ENCODE measurements at places on chromosomes 7 and 10.

DNA sequence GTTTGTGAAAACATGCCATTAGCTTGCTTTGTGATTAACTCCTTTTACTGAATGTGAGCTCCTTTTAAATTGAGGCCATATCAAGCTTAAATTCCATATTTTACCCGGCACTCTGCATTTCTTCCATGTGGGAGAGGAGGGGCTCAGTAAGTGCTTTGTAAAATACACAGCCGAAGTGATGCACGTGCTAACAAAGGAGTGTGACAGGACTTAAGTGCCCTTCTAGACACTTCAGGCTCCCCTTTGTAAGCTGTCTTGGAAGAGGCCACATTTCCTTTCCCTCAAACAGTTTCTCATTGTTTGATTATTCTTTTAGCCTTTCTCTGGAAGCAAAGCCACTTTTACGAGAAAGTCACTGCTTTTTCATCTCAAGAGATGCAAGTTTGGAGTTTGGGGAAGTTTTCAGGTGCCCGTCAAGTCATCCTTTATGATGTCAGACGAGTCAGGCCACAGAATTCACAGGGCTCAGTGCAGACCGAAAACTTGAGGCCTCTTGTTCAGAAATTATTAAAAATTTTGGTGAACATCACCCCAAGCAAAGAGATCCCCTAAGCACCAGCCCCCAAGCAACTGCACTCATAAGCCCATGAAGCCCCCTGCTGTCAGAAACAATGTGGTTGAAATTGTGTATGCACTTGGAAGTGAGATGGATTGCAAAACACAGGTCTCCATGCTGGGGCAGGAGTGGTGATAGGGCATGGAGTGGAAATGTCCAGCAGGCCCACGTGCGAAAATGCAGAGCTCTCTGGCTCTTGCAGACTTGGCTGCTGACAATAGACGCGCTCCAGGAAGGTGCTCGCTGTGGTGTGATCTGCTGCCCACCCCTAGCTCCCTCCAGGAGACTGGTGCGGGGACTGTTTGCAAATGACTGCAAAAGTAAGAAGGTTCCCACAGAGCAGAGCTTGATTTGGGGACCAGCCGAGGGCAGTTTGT, 11.5 kb downstream of the IKZF1 start:
- DNase-seq: no peak

- DNase-seq: peak; percentile 22
Measured at GRCh38 chr7:123624527-123625183, 23.0 kb downstream of the ASB15 start.

- DNase-seq: no peak
Measured at GRCh38 chr7:1893036-1893435, 223.0 kb downstream of the ELFN1 start.

DNA sequence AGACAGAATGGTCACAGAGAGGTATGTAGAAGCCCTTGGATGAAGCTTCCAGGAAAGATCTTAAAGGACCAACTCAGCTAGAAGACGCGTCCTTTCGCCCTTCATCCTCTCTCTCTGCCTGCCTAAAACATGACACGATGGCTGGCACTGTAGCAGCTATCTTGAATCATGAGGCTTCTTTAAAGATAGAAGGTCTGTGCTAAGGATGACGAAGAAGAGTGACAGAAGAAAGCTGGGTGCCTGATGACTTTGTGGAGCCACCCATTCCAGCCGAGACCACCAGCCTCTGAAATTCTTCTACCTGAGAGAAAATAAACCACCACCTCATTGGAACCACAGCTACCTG, 25.5 kb downstream of the WDR86 start:
- DNase-seq: no peak

GRCh38 chr10:72567421-72567820, 58.5 kb downstream of the MICU1 start:
- no peak for DNase-seq

GRCh38 chr7:50207686-50208255, 96.7 kb upstream of the IKZF1 start:
- DNase-seq: no peak

- no peak for DNase-seq
Measured at GRCh38 chr10:14365266-14365665, 34.5 kb upstream of the FRMD4A start.

- DNase-seq: no peak
Measured at GRCh38 chr10:114477285-114477684, 73.0 kb upstream of the AFAP1L2 start.

GRCh38 chr7:104124893-104125477, 82.8 kb downstream of the ORC5 start:
- DNase-seq: no peak

DNA sequence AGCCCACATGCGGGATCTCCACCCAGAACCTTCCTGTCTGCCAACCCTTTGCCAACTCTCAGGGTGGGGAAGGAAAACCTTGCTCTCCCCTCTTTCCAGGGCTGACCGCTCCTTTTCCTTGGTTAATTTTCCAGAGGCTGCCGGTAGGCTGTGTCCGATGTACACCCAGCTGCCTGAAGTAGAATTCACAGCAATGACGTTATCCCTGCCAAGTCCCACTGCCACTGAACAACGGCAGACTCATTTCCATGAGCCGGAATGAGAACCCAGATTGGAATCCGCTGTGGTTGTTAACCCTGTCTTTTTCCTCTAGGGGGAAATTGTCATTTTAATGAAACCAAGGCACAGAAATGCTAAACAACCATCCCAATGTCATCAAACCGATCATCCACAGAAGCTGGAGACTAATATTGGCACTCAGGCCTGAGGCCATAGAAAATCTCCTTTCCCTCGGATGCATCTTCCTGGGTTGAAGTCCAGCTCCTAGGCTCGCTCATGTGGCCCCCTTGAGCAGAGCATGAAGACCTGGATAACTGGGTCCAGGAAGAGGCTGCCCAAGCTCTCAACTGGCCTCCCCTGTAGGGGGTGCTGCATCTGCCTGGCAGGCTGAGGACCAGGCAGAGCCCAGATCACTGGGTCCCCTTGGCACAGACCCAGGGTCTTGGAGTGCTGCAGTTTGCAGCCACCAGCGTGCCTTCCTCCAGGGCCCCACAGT, 30.4 kb downstream of the KLRG2 start:
- DNase-seq: no peak
